NCI-H460 (cell line): ENCODE measurements at places on chromosomes 7 and 10.

GRCh38 chr7:121833991-121834390 lies 39.0 kb upstream of the PTPRZ1 start:
- no peak for DNase-seq

GRCh38 chr7:2476776-2477446 lies 713 bp upstream of the GRIFIN start:
- DNase-seq, result no peak

GRCh38 chr10:112584276-112584675 lies 137.3 kb downstream of the VTI1A start:
- DNase-seq, result no peak

GRCh38 chr7:137953665-137954470 lies 48.0 kb downstream of the CREB3L2 start:
- peak; percentile 91 for DNase-seq

GRCh38 chr10:114534571-114534981 lies 123.5 kb downstream of the ABLIM1 start:
- no peak for DNase-seq

DNA sequence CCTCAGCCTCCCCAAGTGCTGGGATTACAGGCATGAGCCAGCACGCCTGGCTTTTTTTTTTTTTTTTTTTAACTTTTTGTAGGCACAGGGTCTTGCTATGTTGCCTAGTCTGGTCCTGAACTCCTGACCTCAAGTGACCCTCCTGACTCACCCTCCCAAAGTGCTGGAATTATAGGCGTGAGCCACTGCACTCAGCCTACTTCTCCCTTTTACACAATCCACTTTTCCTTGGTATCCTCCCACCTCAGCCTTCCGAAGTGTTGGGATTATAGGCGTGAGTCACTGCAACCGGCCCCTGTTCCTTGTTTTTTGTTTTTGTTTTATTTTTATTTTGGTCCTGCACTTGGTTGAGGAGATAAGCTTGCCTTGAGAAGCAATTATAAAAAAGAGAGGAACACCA lies 75.9 kb upstream of the KMT2C start:
- DNase-seq, result no peak

GRCh38 chr10:48279081-48279751 lies 4.7 kb upstream of the FRMPD2 start:
- DNase-seq, result no peak

DNA sequence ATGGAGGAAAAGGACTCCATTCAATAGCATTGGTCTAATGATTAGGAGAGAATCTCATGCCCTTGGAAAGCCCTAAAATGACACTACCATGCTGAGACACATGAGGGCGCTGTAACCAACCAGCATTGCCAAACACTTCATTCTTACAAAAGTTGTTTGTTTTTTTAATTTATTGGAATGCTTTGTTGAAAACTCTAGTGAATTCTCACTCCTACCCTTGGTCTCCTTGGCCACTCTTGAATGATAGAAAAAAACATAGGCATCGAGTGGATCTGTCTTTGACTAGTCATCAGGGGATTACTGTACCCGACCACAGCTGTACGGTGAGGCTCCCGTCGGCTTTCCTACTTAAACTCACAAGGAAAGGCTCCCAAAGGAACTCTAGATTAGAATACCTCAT lies 29.3 kb upstream of the ADD3 start:
- peak; percentile 48 for DNase-seq

DNA sequence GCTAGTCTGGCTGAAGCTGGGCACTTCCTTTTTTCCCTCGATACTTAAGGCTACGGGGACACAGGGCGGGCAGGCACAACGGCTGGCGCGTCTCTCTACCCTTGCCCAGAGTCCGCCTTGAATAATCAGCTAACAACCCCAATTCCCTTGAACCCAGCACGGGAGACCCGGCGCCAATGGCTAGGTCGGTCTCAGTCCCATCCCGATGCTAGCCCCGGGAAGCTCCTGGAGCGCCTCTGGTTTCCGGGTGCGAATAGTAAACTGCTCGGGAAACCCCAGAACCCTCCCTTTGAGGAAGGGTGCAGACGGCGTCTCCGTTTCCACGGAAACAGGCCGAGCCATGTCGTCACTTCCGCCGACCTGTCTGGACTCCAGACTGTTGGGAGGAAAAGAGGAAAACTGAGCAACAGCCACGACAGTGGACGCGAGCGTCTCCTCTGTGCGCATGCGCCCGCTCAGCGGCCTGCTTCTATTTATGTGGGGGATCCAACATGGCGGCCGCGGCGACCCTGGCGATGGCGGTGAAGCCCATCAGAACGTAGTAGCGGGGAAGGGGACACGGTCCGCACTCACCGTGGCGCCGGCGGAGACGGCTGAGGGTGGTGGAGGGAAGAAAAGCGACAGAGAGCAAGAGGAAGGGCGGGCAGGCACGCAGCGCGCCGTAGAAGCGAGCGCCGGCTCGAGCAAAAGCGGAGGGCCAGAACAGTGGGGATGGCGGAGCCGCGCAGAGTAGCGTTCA lies at the start of gene UBN2:
TSS of gene UBN2 (plus strand) at position 464 of the 739 bp plus-strand sequence. CDS start at position 712, 248 bp downstream.
- peak; percentile 94 for DNase-seq

GRCh38 chr7:158186406-158186805 lies 401.2 kb downstream of the PTPRN2 start:
- DNase-seq, result no peak

GRCh38 chr10:108147346-108147745 lies 982.8 kb upstream of the SORCS1 start:
- no peak for DNase-seq
